Left renal cortex interstitium (tissue), 4 donors: ENCODE measurements at places on chromosomes 6 and 20.

DNA sequence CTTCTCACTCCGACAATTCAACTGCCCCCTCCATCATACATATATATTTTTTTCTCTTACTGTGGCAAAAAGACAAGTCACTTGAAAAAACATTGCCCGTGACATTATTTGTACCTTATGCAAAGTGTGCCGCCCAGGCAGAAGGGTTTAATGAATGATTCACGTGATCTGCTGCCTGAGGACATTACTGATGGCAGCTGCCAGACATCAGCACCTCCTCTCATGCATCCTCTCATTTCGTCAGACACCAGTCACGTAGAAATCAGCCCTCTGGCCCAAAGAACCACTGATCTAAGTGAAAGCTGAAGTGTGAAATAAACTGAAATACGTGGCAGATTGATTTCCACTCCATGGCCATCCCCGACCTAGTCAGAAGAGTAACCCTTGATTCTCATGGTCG, 218.8 kb upstream of the PDE10A start:
- DNase-seq: no peak

GRCh38 chr6:110085285-110085684, 94.2 kb downstream of the WASF1 start:
- no peak for DNase-seq

DNA sequence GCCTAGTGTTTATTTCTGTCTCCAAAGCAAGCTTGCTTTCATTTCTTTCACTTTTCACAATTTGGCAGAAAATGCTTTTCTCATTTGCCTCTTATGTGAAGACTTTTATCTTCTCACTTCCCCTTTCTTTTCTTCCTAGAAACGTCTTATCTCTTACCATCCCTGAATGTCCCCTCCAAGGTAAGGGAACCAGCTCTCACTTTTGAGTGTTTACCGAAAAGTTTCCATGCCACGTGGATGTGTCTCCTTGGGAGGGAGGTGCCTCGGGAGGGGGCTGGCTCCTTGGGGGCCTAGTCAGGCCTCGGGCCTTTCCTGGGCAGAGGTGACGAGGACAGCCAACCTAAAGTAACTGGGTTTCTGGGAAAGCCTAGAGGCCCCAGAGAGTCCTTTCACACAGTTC, 127.4 kb downstream of the CD24 start:
- DNase-seq: no peak

DNA sequence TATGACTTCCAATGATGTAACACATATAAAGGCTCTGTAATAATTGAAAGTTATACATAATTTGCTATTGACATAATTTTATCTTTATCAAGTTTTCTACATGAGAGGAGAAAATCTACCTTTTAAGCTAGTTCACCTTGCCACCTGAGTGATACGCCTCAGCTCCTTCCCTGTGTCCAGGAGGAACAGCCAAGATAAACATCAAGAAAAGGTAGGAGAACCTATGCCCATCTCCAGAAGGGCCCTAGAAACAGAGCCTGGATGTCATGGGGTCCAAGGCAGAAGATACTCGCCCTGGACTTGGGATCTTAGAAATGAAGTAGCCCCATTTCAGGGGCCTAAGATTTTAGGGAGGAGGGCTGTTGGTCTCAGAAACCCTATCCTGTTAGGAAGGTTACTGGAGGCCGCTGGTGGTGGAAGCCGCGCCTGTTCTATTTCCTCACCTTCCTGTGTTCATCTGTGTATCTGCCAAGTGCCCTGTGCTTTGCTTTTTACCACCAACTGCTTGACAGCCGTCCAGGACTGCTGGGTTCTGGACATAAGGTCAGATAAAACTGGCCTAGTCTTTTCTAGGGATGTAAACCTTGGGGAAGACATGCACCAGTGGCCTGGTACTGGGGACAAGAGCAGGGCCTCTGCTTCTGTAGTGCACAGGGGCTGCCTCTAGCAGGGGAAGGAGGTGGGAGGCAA, 178.5 kb downstream of the ARID1B start:
- no peak for DNase-seq

- DNase-seq: no peak
These were observed 121.3 kb downstream of the SOBP start for GRCh38 chr6:107611094-107611810.
